ENCODE measurements at places on chromosomes 2 and 18.

GRCh38 chr2:16031058-16031847, 90.9 kb downstream of the MYCN start:
- no peak for DNase-seq

DNA sequence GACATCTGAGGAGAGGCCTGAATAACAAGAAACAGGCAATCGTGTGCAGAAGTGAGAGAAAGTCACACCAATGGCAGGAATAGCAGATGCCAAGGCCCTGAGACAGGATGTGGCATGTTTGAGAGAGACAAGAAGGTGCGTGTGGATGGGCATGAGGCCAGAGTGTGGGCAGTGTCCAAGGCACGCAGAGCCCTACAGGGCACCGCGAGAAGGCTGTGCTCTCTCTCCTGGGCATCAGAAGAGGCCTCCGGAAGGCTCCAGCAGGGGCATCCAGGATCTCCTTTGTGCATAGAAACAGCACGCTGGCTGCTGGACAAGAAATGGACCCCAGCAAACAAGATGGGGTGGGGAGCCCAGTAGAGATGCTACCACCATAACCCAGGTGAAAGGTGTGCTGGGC, 239.0 kb upstream of the RAB6C start:
- DNase-seq, result no peak

GRCh38 chr2:161219211-161219610, 59.0 kb downstream of the TANK start:
- DNase-seq, result no peak

- DNase-seq, result no peak
These were observed 309.9 kb upstream of the RAB12 start for GRCh38 chr18:8299054-8299980.

GRCh38 chr2:176535467-176536113, 266.3 kb downstream of the MTX2 start:
- DNase-seq, result no peak

DNA sequence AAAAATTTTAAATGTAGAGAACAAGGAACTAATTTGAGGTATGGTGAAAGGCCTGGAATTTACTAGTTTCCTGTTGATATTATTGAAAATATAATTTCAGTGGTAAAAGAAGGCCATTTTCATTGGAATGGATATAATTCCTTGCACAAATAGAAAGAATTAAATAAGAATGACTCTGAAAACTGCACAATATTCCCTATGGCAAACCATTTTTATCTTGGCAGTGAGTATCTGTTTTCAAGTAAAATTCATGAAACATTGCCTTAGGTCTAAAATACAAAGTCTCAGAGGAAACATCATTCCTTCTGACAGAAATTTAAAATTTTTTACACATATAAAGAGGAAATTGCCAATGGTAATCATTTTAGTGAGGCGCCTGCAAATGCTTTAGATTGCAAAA, 1468.3 kb downstream of the LRP1B start:
- DNase-seq, result no peak

DNA sequence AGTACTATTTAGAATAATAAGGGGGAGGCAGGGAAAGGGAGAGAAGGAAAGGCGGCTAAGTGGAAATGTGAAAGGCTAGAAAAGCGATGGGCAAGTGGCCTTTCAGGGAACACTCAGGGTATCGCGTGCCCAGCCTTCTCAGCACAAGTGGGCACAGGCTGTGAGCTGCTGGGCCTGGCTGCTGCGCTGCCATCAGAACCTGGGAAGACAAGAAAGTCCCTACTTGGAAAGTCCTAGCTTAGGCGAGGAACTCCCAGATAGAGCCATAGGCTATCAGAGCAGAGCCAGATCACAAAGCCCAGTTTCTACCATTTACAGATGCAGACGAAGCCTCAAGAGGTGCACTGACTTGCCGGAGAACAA, 9.8 kb upstream of the FZD7 start:
- no peak for DNase-seq

DNA sequence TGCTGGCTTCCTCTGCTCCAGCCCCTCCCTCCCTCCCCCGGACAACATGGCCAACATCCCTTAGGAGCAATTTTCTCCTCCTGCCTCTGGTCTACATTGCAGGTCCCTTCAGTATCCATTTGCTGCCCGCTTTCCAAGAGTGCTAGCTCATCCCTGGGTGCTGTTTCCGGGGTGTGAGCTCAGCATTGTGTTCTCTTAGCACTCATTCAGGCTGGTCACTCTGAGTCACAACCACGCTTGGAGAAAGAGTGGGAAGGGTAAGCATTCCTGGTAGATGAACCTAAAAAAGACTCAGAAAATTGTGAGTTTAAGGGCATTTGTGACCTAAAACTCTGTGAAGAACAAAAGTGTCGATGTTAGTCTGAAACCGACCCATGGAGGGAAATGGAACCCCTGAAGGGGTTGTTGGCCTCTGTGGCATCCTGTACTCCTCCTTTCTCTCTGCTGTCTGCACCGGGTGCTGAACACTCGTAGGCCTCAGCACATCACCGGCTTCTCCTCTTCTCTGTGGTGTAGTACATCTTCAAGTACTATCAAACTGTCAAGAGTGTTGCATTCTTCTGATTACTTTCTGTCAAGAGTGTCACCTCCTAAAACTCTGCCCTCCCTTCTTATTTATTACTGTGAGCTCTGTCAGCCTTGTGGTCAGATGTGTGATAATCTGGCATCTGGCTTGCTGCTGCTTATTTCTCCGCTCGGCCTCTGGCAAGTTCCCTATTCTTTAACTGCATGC, 73.0 kb downstream of the CTNNA2 start:
- DNase-seq, result no peak

DNA sequence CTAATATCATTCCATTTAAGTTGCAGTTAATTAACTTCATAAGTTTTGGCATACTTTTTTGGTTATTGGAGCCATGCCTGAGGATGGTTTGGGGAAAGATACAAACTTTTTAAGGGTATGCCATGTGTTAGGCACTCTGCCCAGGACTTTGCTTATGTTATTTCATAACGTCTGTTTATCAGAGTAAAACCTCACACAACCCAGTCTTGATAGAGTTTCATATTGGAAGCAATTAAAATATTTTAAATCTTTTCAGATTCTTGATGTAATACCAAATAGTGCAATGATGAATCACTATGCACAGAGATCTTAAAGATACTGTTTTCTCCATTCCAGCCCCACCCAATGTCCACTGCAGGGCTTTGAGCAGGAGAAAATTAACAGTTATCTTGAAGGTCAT, 529.1 kb upstream of the HNMT start:
- DNase-seq, result no peak

DNA sequence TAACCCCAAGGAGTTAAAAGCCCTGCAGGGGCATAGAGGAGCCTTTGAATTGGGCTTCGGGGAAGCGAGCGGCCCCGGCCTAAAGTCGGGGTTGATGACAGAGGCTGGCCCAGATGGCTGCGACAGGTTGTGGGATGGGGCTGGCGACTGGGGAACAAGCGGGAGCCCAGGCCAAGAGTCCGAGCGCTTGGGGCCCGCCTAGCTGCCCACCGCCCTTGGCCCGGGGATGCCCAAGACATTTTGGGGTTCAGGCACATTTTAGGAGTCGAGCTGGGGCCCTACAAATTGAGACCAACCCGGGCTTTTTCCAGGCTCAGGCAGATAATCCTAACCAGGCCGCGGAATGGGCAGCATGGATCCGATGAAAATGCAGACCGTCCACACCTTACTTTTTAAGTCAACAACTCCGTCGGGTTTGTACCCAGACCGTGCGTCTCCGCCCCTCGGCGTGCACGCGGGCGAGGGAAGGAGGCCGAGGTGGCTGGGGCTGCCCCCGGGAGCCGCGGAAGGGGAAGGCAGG, 507 bp downstream of the RTKN start:
- DNase-seq, result no peak

- DNase-seq, result no peak
These were observed 1392.9 kb upstream of the ACVR2A start for GRCh38 chr2:146451972-146452371.

DNA sequence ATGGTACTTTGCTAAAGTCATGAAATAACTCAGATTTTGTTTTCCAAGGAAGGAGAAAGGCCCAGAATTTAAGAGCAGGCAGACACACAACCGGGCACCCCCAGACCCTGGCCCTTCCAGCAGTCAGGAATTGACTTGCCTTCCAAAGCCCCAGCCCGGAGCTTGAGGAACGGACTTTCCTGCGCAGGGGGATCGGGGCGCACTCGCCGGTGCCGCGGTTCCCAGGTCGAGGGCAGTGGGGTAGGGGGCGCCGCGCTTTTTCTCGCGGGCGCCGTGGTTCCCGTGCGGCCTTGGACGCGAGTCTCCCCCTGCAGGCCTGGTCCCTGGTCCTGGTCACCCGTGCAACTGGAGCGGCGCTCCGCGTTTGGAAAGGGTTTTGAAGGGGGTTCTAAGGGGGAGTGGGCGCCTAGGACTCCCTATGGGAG, 1.2 kb downstream of the ZNF236 start:
- no peak for DNase-seq

DNA sequence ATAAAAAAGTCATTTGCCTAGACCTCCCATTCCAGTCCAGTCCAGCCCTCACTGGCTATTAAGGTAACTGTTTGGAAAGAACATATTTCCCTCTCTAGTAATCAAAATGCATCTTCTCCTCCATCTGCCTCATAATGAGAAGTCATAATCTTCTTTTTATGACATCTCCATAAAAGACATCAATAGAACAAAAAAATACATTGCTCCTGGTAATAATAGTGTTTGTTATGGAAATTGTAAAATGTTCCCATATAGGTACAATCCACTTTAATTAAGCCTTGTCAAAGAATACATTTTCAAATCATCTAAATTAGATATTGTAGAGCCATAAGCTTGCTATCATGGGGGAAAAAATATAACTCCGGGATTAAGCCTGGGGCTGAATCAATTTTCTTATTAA, 461.6 kb downstream of the LRATD1 start:
- DNase-seq, result no peak

GRCh38 chr2:55049043-55049820, 1.0 kb downstream of the RTN4 start:
- DNase-seq, result peak; percentile 76

DNA sequence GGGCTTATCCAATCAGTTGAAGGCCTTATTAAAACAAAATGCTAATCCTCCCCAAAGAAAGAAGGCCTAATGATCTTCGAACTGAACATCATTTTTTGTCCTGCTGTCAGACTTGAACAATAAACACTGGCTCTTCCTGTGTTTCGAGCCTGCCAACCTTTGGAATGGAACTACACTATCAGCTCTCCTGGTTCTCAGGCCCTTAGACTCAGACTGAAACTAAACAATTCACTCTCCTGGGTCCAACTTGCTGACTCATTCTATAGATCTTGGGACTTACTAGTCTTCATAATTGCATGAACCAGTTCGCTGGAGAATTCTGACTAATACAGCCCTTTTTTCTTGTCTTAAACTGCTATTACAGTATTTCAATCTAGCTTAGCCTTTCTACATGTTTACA, 235.2 kb downstream of the LNPK start:
- DNase-seq, result no peak

GRCh38 chr2:69114534-69114933, 101.6 kb downstream of the ANTXR1 start:
- no peak for DNase-seq

DNA sequence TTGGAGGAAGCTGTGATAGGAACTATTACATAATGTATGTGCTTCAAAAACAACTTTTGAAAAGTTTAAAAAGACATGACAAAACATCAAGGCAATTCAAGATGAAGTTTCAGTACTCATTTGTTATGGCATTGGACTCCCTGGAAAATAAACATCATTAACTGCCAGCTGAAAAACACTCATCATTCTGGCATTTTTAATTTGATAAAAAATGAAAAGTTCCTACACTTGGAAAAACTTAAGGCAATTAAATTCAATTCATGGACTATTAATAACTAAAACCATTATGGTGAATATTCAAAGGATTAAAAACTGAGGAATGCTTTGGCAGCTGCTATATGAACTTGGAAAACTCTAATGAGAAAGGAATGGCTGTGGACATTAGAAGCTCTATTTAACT, 8.5 kb downstream of the TYW5 start:
- no peak for DNase-seq

- DNase-seq, result peak; percentile 79
These were observed 58.7 kb upstream of the PEX13 start for GRCh38 chr2:60958800-60959199.

GRCh38 chr2:168849610-168850009, 40.6 kb downstream of the SPC25 start:
- no peak for DNase-seq

GRCh38 chr2:26172871-26173775, at the start of gene GAREM2:
TSS of gene GAREM2 (plus strand) at chr2:26173088. CDS start at chr2:26173221, 133 bp downstream.
- DNase-seq, result no peak

DNA sequence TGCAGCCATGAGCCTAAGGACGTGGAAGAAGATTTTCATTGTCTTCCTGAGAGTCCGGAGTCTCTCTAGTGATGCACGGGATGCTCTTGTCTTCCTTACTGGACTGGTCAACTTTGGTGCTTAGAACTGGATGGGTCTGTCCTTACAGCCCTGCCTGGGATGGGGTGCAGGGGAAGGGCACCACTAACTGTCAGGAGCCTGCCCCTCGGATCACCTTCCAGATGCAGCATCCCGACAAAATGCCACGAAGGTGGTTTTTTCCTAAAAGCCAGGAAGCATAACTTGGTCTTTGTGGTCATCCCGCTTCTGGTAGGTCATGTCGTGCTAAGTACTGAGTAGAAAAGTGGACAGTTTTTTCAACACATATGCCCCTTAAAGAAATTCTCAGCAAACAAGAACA, 207.4 kb upstream of the TWIST2 start:
- DNase-seq, result no peak

DNA sequence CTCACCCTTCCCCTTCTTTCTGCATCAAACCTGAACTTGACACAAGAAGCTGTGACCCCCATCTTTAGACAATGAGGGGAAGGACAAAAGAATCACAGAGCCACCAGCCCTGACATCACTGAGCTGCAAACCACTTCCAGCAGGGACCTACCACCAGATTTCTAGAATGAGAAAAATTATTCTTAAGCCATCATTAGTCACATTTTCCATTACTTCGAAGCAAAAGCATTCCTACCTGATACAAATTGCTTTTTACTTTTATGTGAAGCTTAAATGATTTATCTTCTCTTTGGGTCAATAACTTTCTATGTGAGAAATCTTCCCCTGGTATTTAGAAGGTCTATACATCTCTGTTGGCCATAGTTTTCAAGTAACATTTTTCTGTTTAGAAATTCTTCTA, 134.8 kb downstream of the TCF4 start:
- no peak for DNase-seq

DNA sequence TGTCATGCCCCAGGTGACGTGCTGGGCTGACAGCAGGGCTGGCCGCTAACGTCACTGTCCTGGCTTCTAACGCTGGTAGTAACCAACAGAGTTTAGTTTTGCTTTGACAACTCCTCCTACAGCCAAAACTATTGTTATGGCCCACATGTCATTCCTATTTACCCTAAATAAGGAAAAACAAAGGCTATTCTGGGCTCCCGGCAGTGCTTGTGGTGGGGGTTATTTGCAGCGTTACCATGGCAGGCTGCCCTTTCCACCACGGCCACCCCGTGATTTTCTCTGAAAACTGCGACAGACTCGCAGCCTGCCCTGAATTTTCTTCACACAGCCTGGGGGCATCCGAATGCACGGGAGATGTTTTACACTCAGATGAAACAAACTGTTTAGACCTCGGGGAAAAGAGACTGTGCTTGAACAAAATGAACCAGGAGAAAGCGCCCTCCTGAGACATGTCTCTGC, 115.2 kb downstream of the FAM210A start:
- DNase-seq, result no peak

- no peak for DNase-seq
These were observed 610 bp downstream of the SPC25 start for GRCh38 chr2:168889635-168890005.

- DNase-seq, result no peak
These were observed 5.0 kb upstream of the IL18RAP start for GRCh38 chr2:102417946-102418345.

Measured in PC-9 (cell line).